ENCODE measurements at places on chromosomes 11 and 22. TPM values are rescaled to one million over a fixed set of nuclear protein-coding genes. Genes with fewer than 3 reads are reported as not detected.

DNA sequence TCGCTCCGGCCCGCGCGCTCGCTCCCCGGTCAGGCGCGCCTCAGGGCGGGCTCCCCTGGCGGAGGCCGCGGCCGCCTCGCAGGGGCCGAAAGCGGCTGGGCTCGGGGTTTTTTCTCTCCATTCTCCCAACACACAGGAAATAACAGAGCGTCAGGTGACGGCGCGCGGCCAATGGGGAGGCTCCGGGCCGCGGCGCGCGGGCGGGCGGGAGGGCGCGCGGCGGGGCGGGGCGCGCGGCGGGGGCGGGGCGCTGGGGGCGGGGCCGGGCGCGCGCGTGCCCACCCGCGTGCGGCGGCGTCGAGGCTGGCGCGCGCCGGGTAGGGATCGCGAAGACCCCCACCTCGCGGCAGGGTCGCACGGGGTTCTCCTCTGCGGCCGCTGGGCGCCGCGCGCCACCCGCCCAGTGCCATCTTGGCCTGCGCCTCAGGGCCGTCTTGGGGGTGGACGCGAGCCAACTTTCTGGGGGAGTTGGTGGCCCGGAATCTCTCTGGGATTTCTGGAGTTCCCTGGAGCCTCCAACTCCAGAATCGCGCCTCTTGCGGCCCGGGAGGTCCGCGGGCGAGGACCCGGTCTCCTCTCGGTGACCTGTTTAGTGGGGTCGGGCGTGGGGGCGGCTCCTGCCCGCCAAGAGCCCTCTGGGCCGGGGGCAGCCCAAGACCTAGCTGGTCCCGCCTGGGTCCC, at the start of gene TCF20:
TSS of gene TCF20 (minus strand) at position 144 of the 681 bp plus-strand sequence. CDS start 55,348 bp downstream, outside the sequence.
- H3K4me1 ChIP-seq: peaks cover 23% of the 10 kb centered on the region
- H3K27me3 ChIP-seq: no peaks in the 10 kb centered on the region
- peak; percentile 89 for DNase-seq
- peak within 1 kb of the TSS; percentile 98 for H3K4me3 ChIP-seq
- peaks cover 13% of the 10 kb centered on the region for H3K36me3 ChIP-seq

- no peaks in the 10 kb centered on the region for H3K36me3 ChIP-seq
- H3K4me3 ChIP-seq: no peak overlapping the region
- DNase-seq: no peak
- peaks cover 7% of the 10 kb centered on the region for H3K27me3 ChIP-seq
- no peak overlapping the region for H3K27ac ChIP-seq
Measured at GRCh38 chr11:121890377-121890776, 225.6 kb downstream of the BLID start.

- no peak for DNase-seq
- H3K36me3 ChIP-seq: no peaks in the 10 kb centered on the region
- no peak overlapping the region for H3K4me3 ChIP-seq
- no peaks in the 10 kb centered on the region for H3K4me1 ChIP-seq
- peaks cover 2% of the 10 kb centered on the region for H3K27me3 ChIP-seq
- H3K27ac ChIP-seq: no peak overlapping the region
Measured at GRCh38 chr11:120121914-120122473, 15.9 kb downstream of the TRIM29 start.

- no peaks in the 10 kb centered on the region for H3K27me3 ChIP-seq
- no peak overlapping the region for H3K27ac ChIP-seq
- H3K4me3 ChIP-seq: no peak overlapping the region
- no peak for DNase-seq
- H3K4me1 ChIP-seq: peaks cover 16% of the 10 kb centered on the region
- H3K36me3 ChIP-seq: no peaks in the 10 kb centered on the region
Measured at GRCh38 chr11:8597182-8597581, 3.2 kb upstream of the STK33 start.

DNA sequence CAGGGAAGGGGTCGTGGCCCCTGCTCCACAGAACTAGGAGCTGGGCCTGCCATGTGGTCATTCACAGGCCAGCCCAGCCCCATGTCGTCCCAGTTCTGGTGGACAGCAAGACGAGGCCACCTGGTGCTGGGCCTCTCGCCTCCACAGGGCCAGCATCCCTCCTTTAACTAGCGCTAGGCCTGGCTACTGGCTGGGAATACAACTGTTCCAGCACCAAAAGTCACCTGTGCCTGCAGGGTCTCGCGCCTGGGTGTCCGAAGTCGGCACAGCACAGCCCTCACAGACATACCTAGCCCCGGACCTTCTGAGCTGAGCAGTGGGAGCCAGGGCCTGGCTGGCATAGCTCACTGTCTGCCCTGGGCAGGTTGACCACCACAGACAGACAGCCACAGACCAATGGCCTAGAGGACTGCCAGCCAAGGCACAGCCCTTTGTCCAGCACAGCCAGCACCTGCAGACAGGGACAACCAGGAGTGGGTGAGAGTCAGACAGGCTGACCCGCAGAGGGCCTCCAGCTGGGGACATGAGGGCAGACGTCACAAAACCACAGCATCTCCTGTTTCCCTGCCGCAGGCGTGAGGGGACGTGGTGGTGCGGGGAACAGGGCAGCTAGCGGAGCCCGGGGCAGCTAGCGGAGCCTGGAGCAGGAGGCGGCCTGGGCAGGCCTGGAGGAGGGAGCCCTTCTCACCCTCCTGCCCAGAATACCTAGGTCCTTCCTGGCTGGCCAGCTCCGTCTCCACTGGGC, 27.2 kb upstream of the TH start:
- DNase-seq: no peak
- no peak overlapping the region for H3K27ac ChIP-seq
- peaks cover 10% of the 10 kb centered on the region for H3K27me3 ChIP-seq
- H3K4me1 ChIP-seq: no peaks in the 10 kb centered on the region

DNA sequence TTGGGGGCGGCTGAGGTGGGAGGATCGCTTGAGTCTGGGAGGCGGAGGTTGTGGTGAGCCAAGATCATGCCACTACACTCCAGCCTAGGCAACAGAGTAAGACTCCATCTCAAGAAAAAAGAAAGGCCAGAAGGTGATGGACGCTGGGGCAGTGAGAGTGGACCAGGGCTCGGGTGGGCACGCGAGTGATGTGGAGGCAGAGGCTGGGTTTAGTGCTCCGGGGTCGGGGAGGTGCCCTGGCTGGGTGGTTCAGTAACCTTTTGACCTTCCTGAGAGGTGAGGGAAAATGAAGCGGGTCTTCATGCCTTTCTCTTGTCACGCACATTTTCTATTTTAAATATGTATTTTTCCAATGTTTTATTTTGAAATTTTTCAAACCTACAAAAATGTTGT, 45.1 kb downstream of the ST14 start:
- DNase-seq: no peak
- H3K27ac ChIP-seq: no peak overlapping the region
- no peaks in the 10 kb centered on the region for H3K36me3 ChIP-seq

DNA sequence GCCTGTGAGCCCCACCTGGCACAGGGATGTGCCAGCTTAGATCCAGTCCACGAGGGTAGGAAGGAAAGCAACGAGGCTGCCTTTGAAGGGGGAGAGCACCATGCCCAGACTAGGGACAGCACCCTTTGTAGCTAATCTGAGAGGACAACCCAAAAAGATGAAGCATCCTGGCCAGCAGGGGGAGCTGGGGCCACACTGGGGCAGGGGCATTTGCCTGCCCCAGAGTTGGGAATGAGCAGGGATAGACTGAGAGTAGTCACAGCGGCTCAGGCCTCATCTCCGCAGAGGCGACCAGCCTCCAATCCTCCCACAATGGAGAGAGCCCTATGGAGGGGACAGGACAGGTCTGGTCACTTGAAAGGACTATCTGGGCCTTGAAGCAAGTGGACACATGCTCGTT, 16.4 kb downstream of the LMO1 start:
- DNase-seq: peak; percentile 76
- H3K36me3 ChIP-seq: no peaks in the 10 kb centered on the region
- H3K4me1 ChIP-seq: peaks cover 9% of the 10 kb centered on the region
- no peak overlapping the region for H3K27ac ChIP-seq

- H3K27me3 ChIP-seq: no peaks in the 10 kb centered on the region
- peaks cover 77% of the 10 kb centered on the region for H3K36me3 ChIP-seq
- no peak overlapping the region for H3K27ac ChIP-seq
Measured at GRCh38 chr22:24068717-24069297, 57.7 kb downstream of the CABIN1 start.

DNA sequence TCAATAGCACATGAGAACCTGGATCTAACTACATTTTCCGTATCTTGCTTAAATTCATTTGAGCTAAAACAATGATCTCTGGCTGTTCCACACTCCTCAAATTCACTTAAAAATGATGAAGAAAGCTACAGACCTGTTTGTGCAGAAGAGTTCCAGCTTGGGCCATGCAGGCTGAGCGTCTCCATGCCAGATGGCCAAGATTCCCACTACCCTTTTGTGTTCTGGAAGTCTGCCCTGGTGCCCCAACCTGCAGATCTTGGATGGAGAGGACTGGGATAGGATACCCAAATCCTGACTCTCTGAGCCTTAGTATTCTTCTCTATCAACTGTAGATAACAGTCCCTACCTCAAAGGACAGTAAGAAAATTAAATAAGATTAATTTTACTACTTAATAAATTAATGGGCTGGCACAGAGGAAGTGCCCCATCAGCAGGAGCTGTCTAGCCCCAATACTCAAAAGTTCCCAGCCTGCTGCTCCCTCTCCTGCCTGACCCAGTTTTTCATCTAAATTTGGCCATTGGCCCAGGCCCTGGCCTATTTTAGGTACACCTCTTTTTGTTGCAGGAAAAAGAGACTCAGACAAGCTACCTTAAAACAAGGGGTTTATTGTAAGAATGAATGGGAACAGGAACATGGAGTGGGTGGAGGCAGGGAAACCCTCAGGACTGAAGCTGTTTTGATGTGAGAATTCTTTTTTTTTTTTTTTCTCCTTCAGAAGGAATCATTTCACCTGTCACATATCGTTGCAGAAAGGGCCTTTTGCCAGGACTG, 81.4 kb upstream of the GRK3 start:
- no peak overlapping the region for H3K27ac ChIP-seq
- no peaks in the 10 kb centered on the region for H3K36me3 ChIP-seq
- no peaks in the 10 kb centered on the region for H3K27me3 ChIP-seq

GRCh38 chr22:45565171-45565570, 62.5 kb downstream of the FBLN1 start:
- peaks cover 17% of the 10 kb centered on the region for H3K36me3 ChIP-seq
- no peaks in the 10 kb centered on the region for H3K27me3 ChIP-seq
- no peak overlapping the region for H3K27ac ChIP-seq
- no peak for DNase-seq
- H3K4me3 ChIP-seq: no peak overlapping the region

- no peak for DNase-seq
- H3K4me1 ChIP-seq: no peaks in the 10 kb centered on the region
- H3K36me3 ChIP-seq: no peaks in the 10 kb centered on the region
- no peaks in the 10 kb centered on the region for H3K27me3 ChIP-seq
- H3K4me3 ChIP-seq: no peak overlapping the region
Measured at GRCh38 chr11:34308049-34308912, 49.5 kb downstream of the ABTB2 start.

- H3K36me3 ChIP-seq: no peaks in the 10 kb centered on the region
- no peak overlapping the region for H3K27ac ChIP-seq
- no peak overlapping the region for H3K4me3 ChIP-seq
- peaks cover 11% of the 10 kb centered on the region for H3K4me1 ChIP-seq
Measured at GRCh38 chr22:47100019-47100418, 337.6 kb downstream of the TBC1D22A start.

- no peak for DNase-seq
- H3K4me1 ChIP-seq: peaks cover 28% of the 10 kb centered on the region
- H3K27ac ChIP-seq: peak overlapping the region; percentile 56
- H3K27me3 ChIP-seq: no peaks in the 10 kb centered on the region
- no peak overlapping the region for H3K4me3 ChIP-seq
Measured at GRCh38 chr22:39363751-39364515, 14.1 kb downstream of the SYNGR1 start.

DNA sequence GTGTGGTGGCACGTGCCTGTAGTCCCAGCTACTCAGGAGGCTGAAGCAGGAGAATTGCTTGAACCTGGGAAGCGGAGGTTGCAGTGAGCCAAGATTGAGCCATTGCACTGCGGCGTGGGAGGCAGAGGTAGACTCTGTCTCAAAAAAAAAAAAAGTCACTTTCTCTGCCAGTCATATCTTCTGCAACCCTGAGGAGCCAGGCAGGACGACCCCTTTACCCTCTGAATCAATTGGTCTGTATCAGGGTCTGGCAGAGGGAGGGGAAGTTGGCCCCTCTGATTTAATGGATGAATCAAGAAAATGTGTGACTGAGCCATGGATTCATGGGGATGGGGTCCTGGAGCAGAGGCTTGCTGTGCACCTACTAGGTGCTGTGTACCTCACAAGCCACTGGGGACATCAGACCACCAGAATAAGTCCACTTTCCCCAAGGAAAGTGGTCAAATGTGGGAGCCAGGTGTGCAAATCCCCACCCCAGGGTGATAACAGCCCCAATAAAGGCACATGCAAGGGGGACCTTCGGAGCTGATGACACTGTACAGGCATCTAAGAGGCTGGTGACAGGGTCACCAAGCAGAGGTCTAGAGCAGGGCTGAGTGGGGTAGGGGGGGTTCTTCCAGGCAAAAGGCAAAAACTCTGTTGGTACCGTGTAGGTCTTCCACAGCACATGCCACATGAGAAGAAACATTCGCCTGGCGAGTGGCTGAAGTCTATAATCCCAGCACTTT, 29.0 kb downstream of the TXN2 start:
- no peaks in the 10 kb centered on the region for H3K27me3 ChIP-seq
- no peak for DNase-seq
- peaks cover 4% of the 10 kb centered on the region for H3K4me1 ChIP-seq
- H3K27ac ChIP-seq: no peak overlapping the region

- no peak overlapping the region for H3K27ac ChIP-seq
- H3K4me1 ChIP-seq: peaks cover 6% of the 10 kb centered on the region
- H3K27me3 ChIP-seq: no peaks in the 10 kb centered on the region
- no peaks in the 10 kb centered on the region for H3K36me3 ChIP-seq
- DNase-seq: peak; percentile 78
- H3K4me3 ChIP-seq: peak overlapping the region; percentile 63
Measured at GRCh38 chr22:46739094-46739870, 1.2 kb upstream of the CERK start.

DNA sequence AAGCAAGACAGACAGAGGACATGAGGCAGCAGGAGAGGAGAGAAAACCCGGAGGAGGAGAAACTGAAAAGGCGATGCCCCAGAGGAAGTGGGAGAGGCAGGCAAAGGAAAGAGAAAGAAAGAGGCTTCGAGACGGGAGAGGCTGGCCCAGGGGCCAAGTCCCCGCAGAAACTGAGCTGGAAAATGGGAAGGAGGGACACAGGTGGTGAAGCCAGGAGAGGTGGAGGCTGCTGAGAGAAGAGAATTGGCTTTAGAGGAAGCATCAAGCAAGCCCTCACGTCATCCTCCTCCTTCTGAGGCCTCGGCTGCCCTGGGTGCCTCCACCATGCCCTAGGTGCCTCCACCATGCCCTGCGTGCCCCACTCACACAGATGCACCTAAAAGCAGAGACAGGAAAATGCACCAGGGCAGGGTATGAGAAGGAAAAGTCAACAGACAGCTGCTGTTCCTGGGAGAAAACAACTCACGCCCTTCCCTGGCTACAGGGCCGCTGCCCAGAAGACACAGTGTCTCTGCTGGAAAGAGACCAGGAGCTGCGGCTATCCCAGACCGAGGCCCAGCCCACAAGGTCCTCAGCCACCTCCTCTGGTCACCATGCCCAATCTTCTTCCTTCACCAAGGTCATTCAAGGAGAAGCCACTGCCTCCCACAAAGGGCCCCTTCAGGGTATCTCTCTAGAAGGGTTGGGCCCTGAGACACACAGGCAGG, 14.3 kb downstream of the FXYD6 start:
- H3K27me3 ChIP-seq: no peaks in the 10 kb centered on the region
- no peaks in the 10 kb centered on the region for H3K36me3 ChIP-seq
- H3K4me3 ChIP-seq: no peak overlapping the region
- peak; percentile 40 for DNase-seq
- peaks cover 4% of the 10 kb centered on the region for H3K4me1 ChIP-seq

The NCF4 gene
- not detected for total RNA-seq

The MAJIN gene
- not detected for total RNA-seq

The OR2AT4 gene
- total RNA-seq: not detected

The KIRREL3 gene
- total RNA-seq: 1.1 TPM

The TMEM45B gene
- total RNA-seq: not detected

The VSIG10L2 gene
- not detected for total RNA-seq

The LRRC55 gene
- total RNA-seq: 0.04 TPM

The TMEM86A gene
- 7.6 TPM for total RNA-seq

The PAK1 gene
- total RNA-seq: 92.1 TPM
